ENCODE measurements at places on chromosomes 4 and X.

DNA sequence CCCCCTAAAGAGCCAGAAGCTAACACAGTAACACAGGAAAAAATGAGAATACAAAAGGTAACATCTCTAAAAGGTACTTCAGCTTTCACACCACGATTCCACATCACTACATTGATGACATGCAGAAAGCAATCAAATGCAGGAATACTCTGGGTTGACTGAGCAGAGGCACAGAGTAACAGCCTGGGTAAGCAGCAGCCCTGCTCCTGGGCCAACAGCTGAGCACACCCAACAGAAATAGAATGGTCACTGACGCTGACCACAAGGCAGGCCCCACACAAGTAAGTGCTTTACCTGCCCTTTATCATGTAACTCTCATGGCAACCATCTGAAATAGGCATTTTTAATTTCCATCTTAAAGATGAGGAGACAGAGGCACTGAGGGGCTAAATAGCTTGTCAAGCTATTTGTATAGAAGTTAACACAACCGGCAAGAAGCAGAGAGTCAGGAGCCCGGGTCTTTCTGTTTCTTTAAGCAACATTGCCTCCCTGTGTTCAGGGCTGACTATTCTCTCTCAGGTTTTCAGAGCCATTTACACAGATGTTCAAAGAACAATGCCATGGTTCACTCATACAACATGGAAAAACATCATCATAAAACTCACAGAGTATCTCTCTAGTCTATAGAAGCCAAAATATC lies 168.9 kb downstream of the ZNF674 start:
- peak; percentile 58 for DNase-seq

GRCh38 chr4:56409511-56410090 lies 22.3 kb upstream of the AASDH start:
- no peak for DNase-seq

- no peak for DNase-seq
Observed at GRCh38 chr4:94458682-94459081, 6.9 kb downstream of the PDLIM5 start.

DNA sequence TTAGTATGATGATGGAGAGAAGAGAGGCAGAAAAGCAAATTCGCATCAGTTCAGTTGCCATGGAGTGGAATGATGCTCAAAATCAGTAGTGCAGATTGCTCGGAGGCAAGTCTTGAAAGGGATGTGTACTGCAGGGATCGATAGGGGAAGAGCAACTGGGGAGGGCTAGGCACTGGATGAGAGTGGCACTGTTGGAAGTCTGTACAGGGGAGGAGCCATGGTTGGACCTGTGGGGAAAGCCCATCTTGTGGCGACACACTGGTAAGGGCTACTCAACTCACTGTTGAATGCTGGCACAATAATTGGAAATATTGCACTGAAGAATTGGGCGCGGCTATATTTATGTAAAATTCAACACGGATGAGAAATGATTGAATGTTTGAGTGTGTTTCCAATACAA lies 1.2 kb downstream of the RAB9B start:
- DNase-seq = no peak

GRCh38 chr4:8000247-8000646 lies 60.6 kb upstream of the AFAP1 start:
- no peak for DNase-seq

- no peak for DNase-seq
Observed at GRCh38 chrX:107450823-107451509, 1.5 kb downstream of the FRMPD3 start.

GRCh38 chr4:7361280-7361895 lies 73.3 kb downstream of the PSAPL1 start:
- no peak for DNase-seq

- peak; percentile 87 for DNase-seq
Observed at GRCh38 chrX:65871671-65872311, 168.1 kb downstream of the VSIG4 start.

DNA sequence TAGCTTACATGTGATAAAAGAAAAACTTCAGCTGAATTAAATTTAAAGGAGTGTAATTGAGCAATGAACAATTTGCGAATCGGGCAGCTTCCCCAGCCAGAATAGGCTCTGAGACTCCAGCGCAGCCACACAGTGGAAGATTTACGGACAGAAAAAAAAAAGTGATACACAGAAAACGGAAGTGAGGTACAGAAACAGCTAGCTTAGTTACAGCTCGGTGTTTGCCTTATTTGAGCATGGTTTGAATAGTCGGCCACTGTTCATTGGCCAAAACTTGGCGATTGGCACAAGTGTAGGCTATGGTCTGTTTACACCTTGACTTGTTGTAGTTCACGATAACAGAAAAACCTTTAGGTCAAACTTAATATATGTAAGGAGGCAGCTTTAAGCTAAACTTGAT lies 16.7 kb upstream of the SUPT20HL1 start:
- no peak for DNase-seq

DNA sequence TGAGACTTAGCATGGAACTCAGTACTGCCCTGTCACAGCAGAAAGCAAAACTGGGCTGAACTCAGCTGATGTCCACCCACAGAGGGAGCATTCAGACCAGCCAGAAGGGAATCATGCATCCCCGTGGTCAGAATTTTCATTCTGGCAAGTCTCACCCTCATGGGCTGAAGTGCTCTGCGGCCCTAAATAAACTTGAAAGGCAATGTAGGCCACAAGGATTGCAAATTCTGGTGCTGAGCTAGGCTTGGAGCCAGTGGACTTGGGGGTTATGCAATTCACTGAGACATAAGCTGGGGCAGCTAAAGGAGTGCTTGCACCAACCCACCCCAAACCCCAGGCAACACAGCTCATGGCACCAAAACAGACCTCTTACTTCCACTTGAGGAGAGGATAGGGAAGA lies 494.1 kb downstream of the GABRG1 start:
- no peak for DNase-seq

GRCh38 chrX:103847174-103847870 lies 15.3 kb upstream of the RAB9B start:
- DNase-seq = no peak

- no peak for DNase-seq
Observed at GRCh38 chrX:110046001-110046400, 43.1 kb downstream of the TMEM164 start.

DNA sequence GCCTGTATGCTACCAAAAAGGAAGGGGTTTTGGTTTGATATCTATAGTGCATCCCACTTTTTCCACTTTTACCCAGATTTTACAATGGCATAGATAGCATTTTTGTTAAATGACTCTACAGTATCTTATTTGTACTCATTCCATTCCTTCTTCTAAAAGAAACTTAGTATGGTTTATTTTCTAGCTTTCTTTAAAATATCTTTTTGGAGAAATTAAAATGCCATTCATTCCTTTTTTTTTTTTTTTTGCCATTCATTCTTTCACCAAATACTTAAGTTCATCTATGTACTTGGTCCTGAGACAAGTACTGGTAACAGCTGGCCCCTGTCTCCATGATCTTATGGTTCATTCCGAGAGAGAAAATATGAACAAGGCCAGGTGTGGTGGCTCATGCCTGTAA lies 49.1 kb downstream of the MID1 start:
- no peak for DNase-seq

GRCh38 chrX:67723580-67724351 lies 179.9 kb downstream of the AR start:
- no peak for DNase-seq

DNA sequence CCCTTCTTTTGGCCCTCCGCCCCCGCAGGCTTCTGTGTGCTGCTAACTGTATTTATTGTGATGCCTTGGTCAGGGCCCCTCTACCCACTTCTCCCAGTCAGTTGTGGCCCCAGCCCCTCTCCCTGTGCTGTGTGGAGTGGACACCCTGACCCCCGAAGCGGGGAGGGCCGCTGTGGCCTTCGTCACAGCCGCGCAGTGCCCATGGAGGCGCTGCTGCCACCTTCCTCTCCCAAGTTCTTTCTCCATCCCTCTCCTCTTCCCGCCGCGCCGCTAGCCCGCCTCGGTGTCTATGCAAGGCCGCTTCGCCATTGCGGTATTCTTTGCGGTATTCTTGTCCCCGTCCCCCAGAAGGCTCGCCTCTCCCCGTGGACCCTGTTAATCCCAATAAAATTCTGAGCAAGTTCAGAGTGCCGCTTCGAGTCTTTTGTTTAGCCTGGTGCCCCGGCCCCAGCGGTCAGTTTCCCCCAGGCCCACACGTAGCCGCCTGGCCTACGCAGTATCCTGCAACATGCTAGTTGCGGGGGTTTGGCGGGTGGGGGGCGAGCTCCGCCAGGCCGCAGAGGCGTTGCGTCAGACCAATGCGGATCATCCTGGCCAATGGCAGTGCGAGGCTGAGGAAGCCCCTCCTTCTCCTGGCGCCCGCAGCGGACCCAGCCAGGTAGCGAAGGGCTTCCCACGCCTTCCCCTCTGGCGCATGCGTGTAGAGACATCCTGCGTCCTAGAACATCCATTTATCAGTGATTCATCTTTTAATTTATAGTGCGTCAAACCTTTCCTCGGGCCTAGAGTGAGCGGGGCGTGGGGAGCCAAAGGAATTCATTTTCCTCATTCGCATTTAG lies 5.6 kb upstream of the KANTR start:
- peak; percentile 83 for DNase-seq

- no peak for DNase-seq
Observed at GRCh38 chr4:83454686-83455085, 937 bp downstream of the HELQ start.

GRCh38 chrX:20913760-20914159 lies 460.5 kb upstream of the CNKSR2 start:
- DNase-seq = peak; percentile 3

- peak; percentile 55 for DNase-seq
Observed at GRCh38 chr4:145936142-145936996, 2.3 kb downstream of the ZNF827 start.

- DNase-seq = peak; percentile 17
Observed at GRCh38 chr4:114494246-114494803, 104.3 kb upstream of the UGT8 start.

DNA sequence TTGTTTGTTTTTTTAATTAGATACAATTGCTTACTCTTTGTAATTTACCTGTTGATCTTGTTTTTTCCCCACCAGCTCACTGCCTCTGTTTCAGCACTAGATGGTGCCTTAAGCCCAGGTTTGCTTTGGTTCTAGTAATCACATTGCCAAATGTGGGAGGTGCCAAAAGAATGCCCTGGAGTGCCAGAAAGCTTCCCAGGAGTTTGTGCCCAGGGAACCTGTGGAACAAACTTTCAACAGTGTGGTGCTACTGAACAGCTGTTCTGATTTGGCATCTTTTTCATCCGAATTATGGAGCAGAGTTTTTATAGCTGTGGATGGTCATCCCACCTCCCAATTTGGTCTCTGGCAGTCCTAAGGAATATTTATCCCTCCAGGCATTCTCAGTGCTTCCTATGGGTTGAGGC lies 1000.7 kb downstream of the STIM2 start:
- peak; percentile 59 for DNase-seq

GRCh38 chr4:41880840-41881831 lies 54.1 kb upstream of the TMEM33 start:
- no peak for DNase-seq

DNA sequence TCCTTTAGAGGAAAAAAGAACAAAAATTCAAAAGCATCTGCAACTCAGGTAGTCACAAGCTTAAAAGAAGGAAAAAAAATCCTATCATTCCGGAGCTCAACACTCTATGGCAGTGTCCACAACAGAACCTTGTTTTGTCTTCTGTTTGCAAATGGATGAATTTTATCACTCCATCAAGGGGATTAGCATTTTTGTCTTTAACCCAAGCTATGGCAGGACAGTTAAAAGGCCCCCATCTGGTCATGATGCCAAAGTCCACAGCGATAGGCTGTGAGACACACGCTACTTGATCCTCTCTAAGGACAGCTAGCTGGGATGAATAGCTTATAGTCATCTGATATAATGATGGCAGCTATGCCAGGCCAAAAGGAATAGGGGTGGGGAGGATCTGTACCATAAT lies 16.6 kb downstream of the AMER1 start:
- DNase-seq = no peak

- no peak for DNase-seq
Observed at GRCh38 chrX:49191574-49192011, 5.4 kb upstream of the PRICKLE3 start.

DNA sequence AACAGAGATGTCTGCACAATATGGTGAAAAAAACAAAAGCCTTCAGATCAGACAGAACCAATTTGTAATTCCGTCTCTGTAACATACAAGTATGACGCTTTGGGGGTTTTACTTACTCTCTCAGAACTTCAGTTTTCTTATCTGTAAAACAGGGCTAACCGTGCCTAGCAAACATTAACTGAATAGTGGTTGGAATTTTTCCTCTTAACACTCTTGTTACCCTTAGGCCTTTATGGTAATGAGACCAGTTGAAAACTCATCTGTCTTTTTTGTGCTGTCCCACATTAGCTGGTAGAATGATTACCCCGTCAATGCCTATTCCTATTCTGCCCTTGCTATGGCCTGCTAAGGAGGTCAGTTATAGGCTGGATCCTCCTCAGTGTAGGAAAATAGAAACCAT lies 4.5 kb upstream of the MYOZ2 start:
- DNase-seq = no peak

- no peak for DNase-seq
Observed at GRCh38 chrX:138788771-138789170, 77.3 kb upstream of the FGF13 start.

DNA sequence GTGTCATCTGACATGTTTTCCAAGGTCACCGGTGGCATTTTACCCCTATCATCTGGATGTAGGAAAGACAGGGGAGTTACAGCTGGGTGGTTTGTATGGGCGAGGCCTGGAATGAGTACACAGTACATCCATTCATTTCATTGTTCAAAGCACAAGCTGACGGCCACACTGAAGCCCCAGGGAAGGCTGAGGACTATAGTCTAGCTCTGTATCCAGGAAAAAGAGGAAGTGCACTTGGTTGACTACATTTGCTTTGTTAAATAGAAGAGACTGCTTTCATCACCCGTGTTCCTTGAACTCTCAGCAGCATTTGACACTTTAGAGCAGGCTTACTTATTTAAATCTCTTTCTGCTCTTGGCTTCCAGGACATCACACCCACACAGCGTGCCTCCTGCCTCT lies 1041.0 kb upstream of the TENM3 start:
- no peak for DNase-seq

- peak; percentile 35 for DNase-seq
Observed at GRCh38 chrX:24423960-24424359, 41.1 kb upstream of the PDK3 start.

DNA sequence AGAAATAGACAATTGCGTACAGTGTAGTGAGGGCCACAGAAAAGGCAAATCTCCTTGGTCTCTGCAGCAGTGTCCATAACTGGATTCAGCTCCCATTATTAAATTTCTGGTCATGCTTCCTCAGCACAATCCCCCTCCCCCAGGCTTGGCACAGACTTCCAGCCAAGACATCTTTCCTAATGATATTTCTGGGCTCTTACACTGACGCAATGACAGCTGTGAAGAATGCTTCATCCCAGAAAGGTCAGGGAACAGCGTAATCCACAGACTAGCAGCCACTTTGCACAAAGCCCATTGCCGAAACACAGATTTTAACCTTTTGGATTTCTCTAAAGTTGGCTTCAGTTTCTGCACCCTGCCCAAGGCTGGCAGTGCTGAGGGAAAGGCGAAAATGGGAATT lies 597.6 kb upstream of the CPEB2 start:
- DNase-seq = no peak
